Cerebellar nuclear complex (tissue), 1 donor: ENCODE measurements at places on chromosomes 2 and 18.

DNA sequence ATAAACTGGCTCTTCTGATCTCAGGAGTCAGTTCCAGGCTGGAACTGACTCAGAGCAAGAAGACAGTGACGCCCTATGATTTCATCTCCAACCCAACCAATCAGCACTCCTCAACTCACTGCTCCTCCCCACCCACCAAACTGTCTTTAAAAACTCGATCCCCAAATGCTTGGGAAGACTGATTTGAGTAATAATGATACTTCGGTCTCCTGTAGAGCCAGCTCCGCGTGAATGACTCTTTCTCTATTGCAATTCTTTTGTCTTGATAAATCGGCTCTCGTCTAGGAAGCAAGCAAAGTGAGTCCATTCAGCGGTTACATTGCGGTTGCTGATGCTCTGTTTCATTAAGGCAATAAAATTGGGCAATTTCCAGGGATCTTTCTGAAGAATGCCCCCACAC, 1025.3 kb upstream of the CNTNAP5 start:
- no peak for DNase-seq

DNA sequence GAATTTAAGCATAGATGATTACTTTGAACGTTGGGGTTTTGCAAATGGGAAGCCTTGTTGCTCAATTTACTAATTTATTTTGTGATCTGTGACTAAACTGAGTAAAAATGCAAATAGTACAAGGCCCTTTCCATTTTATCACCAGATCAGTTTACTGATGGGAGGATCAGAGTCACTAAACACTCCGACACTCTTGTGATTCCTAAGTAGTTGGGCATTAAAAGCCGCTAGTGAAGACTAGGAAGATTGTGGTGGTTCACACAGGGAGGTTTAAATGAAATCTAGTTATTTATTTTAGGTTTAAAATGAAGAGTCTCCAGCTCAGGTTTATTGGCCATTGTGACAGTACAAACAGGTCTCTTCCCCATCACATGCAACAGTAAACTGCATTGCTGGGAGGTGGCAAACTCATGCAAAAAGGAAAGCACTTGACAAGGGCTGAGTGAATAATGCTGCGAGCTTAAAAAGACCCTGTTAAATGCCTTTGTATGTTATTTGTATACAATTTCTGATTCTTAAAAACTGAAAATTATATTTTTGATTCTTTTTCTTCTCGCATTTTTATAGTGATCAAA, 394.8 kb upstream of the FANCL start:
- no peak for DNase-seq

DNA sequence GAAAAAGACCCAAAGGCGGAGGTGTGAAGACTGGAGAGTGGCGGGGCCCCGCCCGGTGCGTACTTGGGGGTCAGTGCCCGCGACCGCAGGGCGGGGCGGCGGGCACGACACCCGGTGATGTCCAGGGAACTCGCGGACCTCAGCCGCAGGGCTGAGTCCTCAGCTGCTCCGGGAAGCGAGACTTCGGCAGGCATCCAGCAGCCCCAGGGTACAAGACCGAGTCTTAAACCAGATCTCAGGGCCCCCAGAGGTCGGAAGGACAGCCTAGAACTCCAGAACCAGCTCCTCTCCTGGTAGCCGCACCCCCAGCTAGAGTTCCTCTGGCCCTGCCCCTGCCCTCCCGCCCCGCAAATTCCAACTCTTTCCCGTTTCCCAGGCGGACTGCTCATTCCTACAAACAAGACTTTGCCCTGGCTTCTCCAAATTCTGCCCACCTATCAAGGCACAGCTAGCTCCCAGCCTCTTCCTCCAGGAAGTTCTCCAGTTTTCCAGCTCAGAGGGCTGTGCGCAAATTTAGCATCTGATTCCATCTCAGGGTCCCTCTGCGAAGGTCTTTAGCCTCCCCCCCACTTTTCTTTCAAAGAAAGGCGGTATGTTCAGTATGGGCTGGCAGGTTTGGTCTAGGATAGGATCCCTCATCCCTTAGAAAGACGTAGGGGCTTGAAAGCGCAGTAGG, 26.0 kb upstream of the NOTO start:
- no peak for DNase-seq

DNA sequence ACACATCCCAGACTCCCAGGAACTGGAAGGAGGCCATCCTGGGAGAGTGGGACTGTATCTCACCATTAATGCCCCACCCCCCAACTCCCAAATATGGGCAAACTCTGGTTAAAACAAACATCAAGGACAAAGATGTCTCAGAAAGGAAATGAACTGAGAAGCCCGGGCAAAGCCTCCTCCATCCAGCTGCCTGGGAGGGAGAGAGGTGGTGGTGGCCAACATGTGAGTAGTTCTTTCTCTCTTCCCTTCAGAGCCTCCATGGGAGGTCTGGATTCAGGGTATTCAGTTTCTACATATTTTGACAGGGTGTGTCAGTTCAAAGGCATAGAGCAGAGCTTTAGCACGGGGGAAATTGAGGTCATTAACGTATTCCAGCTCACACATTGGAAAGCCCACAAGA, 57.5 kb downstream of the CXCR4 start:
- no peak for DNase-seq

- no peak for DNase-seq
Observed at GRCh38 chr2:106176446-106177099, 17.5 kb downstream of the UXS1 start.

DNA sequence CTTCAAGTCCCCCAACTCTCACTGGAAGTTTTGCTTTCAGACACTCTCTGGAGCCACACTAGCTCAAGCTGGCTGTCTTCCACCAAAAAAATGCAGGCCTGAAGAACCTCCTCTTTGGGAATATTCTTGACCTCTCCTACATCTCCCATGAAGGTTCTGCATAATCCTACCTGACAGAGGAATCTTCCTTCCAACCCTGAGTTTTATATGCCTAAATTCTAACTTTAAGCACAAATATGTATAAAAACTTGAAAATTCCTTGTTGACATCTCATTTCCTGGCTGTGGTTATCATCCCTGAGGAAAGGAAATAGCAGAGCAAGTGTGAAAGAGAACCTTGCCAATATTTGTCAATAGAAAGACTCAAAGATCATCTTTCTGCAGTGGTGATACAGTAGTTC, 249.0 kb downstream of the LPIN1 start:
- no peak for DNase-seq

DNA sequence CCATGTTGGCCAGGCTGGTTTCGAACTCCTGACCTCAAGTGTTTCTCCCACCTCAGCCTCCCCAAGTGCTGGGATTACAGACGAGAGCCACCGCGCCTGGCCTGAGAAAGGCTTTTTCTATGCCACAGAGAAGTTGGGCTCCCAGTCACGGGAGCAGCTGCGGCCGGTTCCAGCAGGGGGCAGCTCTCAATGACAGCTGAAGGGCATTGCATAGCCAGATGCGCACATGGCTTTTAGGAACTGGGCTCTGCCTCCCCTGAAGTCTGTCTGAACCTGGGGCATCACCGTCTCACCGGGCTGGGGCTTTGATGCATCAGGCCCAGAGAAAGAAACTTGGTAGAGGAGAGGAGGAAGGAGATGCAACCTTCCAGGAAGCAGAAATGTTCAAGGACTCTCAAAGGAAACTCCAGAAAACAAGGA, 84.2 kb upstream of the LAPTM4A start:
- DNase-seq = no peak

- DNase-seq = no peak
Observed at GRCh38 chr2:59798687-59799232, 754.7 kb downstream of the BCL11A start.

DNA sequence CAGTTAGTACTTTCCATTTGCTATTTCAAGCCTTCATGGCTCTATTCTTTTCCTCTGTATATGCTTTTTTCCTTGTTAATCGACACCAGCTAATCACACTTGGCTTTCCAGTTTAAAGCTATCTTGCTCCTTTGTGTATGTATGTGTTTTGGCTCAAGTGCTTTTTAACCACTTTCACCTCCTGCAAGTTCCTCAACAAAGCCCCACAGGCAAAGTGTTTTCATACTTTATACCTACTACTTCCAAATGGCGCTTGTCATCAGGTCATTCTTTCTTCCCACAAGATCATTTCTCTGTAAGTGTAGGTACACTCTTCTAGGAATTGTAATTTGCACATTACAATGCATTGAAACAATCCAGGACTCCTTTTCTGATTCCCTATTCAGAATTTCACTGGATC, 64.0 kb upstream of the FIGN start:
- DNase-seq = no peak

GRCh38 chr2:1769703-1770422, 25.5 kb upstream of the PXDN start:
- DNase-seq = peak; percentile 9

DNA sequence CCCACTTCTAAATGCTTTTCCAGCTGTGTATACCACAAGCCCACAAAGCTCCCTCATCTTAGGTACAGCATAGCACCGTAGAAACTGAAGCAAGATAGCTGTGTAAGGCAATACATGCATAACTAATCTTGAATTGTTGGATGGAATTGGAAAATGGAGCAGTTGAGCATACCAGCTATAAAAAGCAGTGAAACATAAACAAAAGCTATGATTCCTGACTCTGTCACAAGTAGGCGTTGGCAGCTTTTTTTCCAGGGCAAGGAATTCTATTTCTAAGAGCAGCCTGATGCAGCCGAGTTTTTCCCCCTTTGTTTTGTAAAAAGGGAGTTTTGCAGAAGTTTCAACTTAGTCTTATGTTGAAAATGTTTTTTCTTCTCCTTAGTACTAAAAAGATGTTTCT, 32.4 kb downstream of the MOGAT1 start:
- DNase-seq = no peak

GRCh38 chr2:71742953-71743601, 289.7 kb downstream of the DYSF start:
- DNase-seq = no peak

- no peak for DNase-seq
Observed at GRCh38 chr18:27447451-27447881, 262.4 kb upstream of the CHST9 start.

- no peak for DNase-seq
Observed at GRCh38 chr18:8717011-8717770, 11.8 kb downstream of the MTCL1 start.

DNA sequence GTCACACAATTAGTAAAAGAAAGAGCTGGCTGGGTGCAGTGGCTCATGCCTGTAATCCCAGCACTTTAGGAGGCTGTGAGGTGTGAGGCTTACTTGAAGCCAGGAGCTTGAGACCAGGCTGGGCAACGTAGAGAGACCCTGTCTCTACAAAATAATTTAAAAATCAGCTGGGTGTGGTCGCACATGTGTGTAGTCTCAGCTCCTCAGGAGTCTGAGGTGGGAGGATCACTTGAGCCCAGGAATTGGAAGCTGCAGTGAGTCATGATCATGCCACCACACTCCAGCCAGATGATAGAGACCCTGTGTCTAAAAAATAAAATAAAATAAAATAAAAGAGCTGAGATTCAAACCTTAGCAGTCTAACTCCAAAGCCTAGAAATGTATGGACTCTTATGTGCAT, 39.0 kb upstream of the NEDD4L start:
- no peak for DNase-seq

GRCh38 chr2:64942693-64943092, 46.5 kb upstream of the SLC1A4 start:
- no peak for DNase-seq

DNA sequence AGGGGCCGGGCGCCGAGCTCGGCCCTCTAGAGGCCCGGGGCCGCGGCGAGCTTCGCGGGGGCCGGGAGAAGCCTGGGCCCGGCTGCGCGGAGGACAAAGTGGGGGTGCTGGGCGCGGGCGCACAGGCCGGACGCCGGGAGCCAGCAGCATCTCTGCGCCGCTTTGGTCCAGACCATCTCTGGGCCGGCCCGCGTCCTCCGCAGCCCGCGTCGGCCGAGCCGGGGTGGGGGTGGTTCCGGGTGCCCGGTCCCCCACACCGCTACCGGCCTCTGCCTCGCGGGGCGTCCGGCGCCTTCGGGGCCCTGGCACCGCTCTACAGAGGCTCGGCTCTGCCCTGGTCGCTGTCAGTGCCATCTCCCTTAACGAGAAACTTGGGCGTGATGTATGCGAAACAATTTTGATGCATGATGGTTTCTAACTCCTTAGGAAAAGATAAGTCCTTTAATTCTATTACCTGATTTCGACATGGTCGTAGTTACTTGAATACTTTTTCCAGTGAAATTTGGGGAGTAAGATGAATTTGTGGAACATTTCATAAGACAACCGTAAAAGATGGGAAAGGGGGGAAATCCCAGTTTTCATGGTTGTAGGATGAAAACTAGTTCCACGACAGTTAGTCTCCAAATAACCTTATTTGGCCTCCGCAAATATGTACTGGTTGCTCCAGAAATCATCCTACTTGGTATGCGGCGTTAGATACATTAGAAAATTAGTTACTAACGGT, 562 bp downstream of the TWSG1 start:
- no peak for DNase-seq

GRCh38 chr2:152222975-152223637, 47.5 kb upstream of the STAM2 start:
- no peak for DNase-seq

DNA sequence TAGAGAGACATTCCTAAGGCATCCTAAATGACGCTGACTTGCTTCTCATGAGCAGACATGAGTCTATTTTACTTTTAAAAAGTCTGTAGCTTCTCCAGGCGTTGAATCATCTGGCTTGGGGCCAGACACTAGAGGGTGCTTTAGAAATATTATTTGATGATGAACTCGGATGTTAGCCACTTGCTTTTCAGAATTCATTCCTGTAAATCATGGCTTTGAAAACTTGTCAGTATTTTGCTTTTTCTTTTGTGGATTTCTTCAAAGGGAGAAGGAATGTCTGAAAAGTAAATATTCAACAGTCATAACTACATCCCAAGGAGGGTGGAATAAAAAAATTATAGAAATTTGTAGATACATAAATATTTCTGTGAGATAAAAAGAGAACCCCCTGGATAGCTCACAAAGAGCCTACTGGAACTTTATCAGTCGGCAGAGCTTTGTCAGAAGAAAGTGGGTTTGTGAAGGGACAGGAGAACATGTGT, 370.8 kb downstream of the OSR1 start:
- DNase-seq = no peak

GRCh38 chr2:70510313-70510712, 43.3 kb downstream of the TGFA start:
- no peak for DNase-seq

DNA sequence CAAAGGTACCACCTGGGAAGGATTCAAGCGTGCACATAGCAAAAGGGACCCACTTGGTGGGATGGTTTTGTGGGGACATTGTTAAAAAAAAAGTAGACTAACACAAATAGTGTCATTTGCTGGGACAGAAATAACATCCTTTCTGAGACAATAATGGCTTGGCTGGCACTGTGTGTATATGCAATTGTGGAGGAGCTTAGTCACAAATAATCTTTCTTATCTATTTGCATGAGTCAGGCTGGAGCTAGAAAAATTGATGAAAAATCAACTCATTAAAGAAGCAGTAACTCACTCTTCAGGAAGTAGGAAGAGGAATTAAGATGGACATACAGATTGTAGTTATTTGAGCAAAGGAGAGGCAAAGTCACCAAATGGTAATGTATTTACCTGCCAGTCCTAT, 29.5 kb upstream of the ITGB6 start:
- no peak for DNase-seq

- DNase-seq = peak; percentile 76
Observed at GRCh38 chr2:62215306-62216064, 19.6 kb downstream of the B3GNT2 start.

DNA sequence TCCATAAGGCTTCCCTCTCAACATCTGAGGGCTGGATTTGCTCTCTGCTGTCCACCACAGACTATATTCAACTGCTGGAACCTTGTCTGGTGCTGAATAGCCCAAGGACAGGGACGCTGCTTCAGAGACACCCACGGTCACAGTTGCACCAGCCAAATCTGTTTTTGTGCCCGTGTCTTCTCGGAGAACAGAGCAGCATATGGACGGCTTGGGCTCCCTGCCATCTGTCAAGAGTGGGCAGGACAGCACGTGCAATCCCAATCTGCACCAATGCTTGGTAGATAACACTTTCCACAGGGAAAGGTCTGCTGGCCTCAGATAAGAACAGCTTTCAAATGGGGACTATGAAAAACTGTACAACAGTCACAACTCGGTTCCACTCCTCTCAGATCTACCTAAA, 466.1 kb downstream of the TGIF1 start:
- DNase-seq = peak; percentile 93
